ENCODE measurements at places on chromosomes 1 and 21.

DNA sequence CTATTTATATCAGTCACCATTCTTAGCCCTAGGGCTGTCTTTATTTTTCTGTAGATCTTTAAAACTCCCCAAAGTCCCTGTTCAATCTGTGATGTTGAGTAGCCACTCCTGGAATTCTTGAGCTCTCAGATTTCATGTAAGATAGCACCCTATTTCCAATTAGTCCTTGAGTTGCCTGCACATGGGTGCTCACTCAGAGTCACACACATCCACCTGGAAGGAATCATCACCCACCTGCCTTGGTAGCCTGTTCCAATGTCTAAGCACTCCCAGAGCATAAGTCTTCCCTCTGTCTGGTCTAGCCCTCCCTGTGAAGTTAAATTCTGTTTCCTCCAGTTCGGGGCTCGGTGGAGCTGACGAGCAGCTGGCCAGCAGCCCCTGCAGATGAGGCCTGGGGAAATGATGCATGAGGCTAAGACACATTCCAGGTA, 14.7 kb upstream of the ATF3 start:
- no peak for DNase-seq

DNA sequence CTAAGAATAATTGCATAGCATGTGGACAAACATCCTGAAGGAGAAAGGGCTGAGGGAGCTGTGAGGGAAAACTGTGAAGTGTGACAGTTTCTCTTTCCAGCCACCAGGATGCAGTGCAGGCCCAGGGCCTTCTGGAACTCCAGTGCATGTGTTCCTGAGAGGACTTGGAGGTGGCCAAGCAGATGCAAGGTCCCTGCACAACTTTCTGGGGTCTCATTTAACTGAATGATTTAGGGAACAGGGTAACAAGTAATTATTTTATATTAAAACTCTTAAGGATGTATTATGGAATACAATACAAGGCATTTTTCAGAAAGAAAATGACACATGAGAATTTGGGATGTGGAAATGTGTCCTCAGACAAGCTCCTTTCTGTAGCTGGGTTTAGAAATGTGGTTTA, 61.2 kb upstream of the MCOLN3 start:
- peak; percentile 21 for DNase-seq

- DNase-seq, result no peak
These were observed 156.9 kb downstream of the DHRS3 start for GRCh38 chr1:12460911-12461621.

DNA sequence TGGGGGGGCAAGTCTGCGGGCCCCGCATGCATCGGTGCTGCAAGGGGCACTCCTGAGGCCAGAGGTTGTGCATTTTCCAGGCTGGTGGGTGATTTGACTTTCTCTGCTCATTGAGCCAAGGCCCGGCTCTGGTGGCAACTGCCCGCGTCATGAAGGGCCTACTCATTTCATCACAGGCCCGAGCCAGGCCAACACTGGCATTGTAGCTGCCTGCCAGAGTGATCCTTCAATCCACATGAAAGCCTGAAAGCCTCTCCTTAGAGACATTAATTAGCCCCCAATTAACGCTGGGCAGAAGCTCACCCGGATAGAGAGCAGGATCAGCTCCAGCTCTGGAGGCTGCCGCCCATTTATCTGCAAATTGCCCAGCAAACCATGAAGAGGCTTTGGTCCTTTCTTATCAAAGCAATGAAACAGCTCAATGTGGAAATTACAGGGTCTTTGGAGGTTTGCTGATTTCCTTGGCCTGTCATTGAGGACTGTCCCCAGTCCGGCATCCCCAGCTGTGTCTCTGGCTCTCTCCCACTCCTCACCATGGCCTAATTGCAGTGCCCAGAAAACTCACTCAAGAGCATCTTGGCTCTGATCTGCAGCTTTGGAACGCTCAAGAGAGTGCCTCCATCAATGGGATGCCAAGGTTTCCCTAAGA, 50.4 kb upstream of the STUM start:
- no peak for DNase-seq

GRCh38 chr1:55309053-55309452, 93.9 kb upstream of the USP24 start:
- DNase-seq, result peak; percentile 32

DNA sequence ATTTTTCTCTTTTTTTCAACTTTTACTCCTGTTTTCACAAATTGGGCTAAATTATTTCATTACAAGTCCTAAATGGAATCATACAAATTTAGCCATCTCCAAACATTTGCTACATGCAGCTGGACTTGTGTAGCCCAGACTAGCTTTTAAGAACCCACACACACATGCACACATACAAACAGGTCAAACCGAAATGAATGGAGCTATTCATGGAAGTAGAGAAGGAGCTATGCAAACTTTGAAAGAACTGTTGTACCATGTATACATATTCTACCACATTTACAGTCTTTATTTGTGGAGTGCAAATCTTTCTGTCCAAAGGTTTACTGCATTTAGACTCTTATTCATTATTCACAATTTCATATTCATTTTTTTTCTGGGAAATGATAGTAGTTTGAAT, 189.1 kb upstream of the RNPC3 start:
- DNase-seq, result no peak

GRCh38 chr1:242184955-242185354, 186.1 kb upstream of the MAP1LC3C start:
- DNase-seq, result no peak

- no peak for DNase-seq
These were observed 48.3 kb upstream of the C1orf146 start for GRCh38 chr1:92169214-92170005.

DNA sequence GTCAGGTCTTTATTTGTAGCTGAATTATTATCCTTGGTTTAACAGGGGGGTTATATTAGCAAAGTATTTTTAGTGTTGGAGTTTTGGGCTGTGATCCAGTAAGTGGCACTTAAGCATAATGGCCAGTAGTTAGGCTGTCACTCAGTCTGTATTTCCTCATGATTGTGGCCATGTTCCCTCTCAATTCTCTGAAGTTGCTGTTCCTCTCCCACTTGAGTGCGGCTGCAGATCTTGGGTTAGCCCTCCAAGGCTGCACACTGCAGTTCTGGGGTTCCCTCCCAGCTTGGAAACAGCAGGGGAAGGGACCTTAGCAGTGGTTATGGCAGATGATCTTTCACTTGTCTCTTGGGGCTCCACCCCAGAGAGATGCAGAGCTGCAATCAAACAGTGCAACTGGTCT, 23.2 kb upstream of the DENND1B start:
- DNase-seq, result no peak

DNA sequence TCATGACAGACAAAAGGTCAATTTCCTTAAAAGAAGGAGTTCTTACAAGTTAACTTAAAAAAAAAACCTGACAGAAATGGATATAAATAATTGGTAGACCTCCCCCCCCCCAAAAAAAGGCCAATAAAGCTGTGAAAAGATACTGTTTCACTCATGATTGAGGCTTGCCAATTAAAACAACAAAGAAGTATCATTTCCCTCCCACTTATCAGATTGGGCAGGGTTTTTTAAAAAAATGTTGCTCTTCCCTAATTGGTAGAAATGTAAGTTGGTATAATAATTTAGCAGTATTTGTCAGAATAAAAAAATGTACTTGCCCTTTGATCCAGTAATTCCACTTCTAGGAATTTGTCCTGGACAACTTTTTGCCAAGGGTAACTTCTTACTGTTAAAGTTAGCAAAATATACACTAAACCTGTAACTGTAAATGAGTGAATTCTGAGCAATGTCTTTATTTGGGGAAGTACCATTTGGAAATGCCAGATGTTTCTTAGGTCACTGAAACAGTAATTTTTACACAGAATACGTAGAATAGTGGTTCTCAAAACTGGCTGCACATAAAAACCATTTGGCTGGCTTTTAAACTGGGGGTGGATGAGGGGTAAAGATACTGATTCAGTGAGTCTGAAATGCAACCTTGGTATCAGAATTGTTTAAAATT, 17.5 kb downstream of the RNF2 start:
- no peak for DNase-seq

DNA sequence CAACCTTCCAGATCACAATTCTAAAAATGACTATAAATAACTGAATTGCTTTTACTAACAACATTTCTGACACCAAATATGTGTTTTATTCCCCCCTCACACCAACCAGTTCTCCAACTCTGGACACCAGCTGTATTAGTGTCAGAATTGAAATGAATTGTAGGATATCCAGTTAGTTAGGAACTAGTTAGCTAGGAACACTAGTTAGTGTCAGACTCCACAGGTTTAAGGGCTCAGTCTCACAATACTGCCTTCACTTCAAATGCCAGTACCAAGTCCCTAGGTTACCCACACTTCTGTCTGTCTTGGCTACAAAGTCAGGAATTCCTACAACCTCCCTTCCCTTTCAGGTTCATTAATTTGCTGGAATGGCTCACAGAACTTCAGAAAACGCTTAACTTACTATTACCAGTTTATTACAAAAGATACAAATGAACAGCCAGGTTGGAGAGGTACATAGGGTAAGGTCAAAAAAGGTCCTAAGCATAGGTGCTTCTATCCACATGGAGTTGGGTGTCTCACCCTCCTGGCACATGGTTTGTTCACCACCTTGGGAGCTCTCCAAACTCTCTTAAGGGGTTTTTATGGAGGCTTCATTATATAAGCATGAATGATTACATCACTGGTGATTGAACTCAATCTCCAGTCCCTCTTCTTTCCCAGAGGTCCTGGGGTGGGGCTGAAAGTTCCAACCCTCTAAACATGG, 4.2 kb downstream of the STXBP3 start:
- no peak for DNase-seq

GRCh38 chr1:107549152-107549810, 408.4 kb downstream of the NTNG1 start:
- DNase-seq, result no peak

DNA sequence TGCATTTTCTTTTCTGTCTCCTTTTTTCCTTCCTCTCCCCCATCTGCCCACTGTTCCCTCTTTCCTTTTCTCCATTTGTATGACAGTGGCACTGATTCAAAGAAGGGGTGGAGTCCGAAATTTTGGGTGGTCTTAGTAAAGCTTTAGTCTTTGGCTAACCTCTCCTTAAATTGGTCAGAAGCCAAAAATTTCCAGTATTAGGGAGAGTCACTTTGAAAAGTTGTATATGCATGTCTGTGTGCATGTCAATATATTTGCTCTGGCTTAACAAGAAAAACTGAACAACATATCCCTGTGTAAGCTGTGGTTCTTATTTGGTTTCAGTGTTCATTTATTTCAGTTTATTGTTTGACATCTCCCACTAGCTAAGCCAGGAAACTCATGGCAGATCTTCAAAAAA, 314.8 kb upstream of the CXADR start:
- no peak for DNase-seq

DNA sequence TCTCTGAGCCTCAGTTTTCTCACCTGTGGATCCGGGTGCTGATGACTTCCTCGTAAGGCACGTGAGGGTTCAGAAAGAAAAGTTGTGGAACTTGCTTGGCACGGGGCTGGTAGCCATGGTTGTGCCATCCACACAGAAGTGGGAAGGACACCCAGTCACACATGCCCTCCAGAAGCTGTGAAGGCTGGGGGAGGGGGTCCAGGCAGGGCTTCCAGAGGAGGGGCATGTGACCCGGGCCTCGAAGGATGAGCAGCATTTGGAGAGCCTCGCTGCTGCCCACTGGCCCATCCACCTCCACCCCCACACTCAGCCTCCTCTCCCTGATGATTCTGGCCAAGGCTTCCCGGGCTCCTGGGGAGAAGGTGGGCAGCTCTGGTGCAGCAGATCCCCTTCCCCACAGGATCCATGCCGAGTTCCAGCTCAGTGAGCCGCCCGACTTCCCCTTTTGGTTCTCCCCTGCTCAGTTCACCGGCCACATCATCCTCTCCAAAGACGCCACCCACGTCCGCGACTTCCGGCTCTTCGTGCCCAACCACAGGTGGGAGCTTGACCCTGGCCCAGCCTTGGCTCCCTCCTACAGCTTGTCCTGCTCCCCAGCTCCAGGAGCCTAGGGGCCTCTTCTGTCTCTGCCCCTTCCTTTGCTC, 9.4 kb downstream of the SELENON start:
- no peak for DNase-seq

DNA sequence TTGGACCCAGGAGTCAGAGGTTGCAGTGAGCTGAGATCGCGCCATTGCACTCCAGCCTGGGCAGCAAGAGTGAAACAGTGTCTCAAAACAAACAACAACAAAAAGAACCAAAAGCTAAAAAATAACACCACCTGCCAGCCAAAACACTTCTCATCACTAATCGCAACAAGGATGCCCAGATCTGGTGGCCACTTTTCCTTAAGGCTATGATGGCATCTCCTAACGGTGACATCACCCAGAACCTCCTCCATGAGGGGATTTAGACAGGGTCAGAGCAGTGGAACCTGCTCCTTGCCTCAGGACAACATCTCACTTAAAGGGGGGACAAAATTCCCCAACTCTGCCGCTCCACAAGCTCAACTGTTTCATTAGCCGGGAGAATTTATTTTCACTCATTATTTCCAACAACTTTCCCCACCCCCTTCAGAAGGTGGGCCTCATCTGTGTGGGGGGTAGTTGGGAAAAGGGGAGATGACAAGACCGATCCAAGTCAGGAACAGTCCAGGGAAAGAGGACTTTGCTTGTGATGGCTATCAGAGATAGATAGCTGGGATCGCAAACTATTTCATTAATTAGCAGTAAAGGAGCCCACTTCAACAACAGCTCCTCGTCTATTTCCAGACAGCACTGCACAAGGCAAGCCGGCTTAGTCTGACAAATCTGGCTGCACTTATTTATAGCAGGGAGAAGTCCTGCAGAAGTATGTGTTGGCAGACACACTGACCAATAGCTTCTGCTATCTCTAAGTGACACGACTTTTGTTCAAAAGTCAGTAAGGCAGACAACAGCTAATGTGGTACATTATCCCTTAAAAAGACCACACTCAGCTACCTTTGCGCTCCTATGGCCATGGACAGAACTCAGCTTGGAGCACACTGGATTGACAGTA, 2.6 kb downstream of the PABPC4 start:
- no peak for DNase-seq

GRCh38 chr1:100904528-100904927, 8.6 kb downstream of the SLC30A7 start:
- no peak for DNase-seq

GRCh38 chr1:160821627-160822026, 25.7 kb downstream of the LY9 start:
- DNase-seq, result no peak

- no peak for DNase-seq
These were observed 61.1 kb downstream of the FYB2 start for GRCh38 chr1:56758135-56758534.

DNA sequence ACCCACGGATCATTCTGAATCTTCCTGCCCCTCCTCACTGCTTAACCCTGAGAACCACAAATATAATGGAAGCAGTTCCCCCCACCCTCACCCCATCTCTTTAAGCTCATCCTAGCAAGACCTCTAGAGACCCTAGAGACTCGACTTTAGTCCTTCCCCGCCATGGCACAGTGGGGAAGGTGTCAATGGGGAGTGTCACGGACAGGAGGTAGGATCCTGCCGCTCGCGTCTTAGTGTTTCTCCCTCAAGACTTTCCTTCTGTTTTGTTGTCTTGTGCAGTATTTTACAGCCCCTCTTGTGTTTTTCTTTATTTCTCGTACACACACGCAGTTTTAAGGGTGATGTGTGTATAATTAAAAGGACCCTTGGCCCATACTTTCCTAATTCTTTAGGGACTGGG, 677 bp upstream of the PMF1 start:
- DNase-seq, result no peak

GRCh38 chr1:45953934-45954847, 150.8 kb downstream of the MAST2 start:
- DNase-seq, result no peak

GRCh38 chr1:41813226-41813625, 105.5 kb downstream of the HIVEP3 start:
- DNase-seq, result no peak

Measured in smooth muscle cell of the brain vasculature (primary cell).